ENCODE measurements at places on chromosomes 16 and 17.

- DNase-seq, result no peak
These were observed 52.2 kb downstream of the TRARG1 start for GRCh38 chr17:1331708-1332107.

GRCh38 chr16:69691980-69692911 is 34.1 kb downstream of the NQO1 start:
- DNase-seq, result no peak

- no peak for DNase-seq
These were observed 31.5 kb upstream of the TNRC6C start for GRCh38 chr17:77926981-77927380.

- DNase-seq, result no peak
These were observed 60.5 kb downstream of the CREBBP start for GRCh38 chr16:3819746-3820724.

GRCh38 chr16:55832425-55832772 is 497 bp downstream of the CES1 start:
- no peak for DNase-seq

GRCh38 chr16:57955572-57956188 is 15.2 kb downstream of the CNGB1 start:
- DNase-seq, result no peak

GRCh38 chr16:66484453-66485213 is 57.5 kb downstream of the BEAN1 start:
- no peak for DNase-seq

GRCh38 chr16:67963662-67964321 is 4.6 kb downstream of the SLC12A4 start:
- no peak for DNase-seq

GRCh38 chr17:79541056-79541850 is 69.6 kb downstream of the RBFOX3 start:
- DNase-seq, result no peak

DNA sequence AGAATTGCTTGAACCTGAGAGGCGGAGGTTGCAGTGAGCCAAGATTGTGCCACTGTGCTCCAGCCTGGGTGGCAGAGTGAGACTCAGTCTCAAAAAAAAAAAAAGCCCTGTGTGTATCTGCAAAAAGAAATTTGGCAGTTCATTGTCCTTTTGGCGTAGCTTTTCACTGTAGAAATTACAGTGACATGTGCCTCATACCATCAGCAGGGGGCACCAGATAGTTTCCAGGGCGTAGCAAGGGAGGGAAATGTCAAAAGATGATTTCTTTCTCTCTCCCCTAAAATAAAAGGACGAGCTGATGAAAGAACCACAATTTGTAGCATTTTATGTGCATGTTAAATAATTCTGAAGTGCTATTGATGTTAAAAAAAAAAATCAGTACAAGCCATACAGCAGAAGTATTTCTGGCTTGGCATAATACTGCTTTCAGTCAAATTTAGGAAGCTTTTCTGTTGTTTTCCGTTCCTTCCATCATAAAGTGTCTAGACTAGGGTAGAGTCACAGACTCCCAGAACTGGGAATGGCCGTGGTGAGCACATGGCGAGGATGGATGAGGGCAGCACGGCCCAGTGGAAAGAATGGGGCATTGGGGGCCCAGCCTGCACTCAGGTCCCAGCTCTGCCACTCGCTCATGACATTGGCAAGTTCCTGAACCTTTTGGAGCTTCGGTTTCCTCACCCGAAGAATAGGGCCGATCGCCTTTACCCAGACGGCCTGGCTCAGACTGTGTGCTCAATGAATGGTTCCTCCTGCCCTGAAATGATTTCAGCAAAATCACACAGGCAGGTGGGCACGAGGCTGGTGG is 59.8 kb upstream of the RPH3AL start:
- DNase-seq, result peak; percentile 70

GRCh38 chr17:8820311-8821010 is 21.3 kb upstream of the MFSD6L start:
- DNase-seq, result no peak

- DNase-seq, result no peak
These were observed 430.4 kb downstream of the HAPSTR1 start for GRCh38 chr16:9521749-9522370.

DNA sequence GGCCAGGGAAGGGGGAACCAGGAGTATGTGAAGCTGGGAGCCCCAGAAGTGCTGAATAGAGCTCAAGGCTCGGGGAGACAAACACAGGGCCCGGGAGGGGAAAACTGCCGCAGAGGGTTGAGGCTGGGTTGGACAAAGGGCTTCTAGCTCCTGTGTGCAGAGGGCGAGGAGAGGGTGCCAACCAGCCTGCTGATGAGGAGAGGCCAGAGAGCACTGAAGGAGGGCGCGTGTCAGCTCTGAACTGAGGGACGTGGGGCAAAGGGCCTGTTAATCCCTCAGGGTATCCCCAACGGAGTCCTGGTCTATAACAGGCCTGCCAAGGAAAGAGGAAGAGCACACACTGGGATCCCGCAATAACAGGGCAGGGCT is 151.3 kb downstream of the C16orf78 start:
- DNase-seq, result no peak

- no peak for DNase-seq
These were observed 90.6 kb upstream of the LHX1 start for GRCh38 chr17:36846410-36847292.

DNA sequence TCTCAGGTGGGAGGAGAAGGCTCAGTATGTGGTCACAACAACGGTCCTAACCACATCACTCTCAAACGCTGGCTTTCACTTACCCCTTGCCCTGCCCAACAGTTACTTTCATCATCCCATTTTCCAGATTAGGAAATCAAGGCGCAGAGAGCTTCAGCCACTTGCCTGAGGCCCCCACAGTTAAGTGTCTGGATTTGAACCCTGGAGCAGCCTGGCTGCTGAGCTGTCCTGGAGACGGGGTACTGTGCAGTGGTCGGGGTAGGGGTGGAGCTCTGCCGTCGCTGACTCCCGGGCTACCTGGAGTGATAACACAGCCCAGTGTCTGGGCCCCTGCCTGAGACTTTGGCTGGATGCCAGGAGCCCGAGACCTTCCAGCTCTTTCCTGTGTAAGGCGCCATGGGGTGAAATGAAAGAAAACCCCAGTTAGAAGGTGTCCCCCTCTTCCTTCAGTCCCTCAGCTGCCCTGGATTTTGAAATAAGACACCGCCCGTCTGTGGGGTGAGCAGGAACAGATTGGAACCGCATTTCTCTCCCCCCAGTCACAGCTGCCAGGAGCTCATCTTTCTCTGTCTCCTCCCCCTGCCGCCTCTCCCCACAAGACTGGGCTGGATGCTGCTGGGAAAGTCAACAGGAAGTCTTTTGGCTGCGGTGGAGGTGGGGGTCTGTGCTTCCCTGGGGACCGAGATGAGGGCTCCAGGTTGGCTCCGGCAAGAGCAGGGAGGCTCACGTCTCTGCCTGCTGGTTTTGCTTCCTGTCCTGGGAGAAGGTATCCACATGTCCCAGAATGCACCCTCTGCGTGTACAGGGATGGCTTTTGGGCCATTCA is 280.2 kb downstream of the SEC14L1 start:
- peak; percentile 64 for DNase-seq

DNA sequence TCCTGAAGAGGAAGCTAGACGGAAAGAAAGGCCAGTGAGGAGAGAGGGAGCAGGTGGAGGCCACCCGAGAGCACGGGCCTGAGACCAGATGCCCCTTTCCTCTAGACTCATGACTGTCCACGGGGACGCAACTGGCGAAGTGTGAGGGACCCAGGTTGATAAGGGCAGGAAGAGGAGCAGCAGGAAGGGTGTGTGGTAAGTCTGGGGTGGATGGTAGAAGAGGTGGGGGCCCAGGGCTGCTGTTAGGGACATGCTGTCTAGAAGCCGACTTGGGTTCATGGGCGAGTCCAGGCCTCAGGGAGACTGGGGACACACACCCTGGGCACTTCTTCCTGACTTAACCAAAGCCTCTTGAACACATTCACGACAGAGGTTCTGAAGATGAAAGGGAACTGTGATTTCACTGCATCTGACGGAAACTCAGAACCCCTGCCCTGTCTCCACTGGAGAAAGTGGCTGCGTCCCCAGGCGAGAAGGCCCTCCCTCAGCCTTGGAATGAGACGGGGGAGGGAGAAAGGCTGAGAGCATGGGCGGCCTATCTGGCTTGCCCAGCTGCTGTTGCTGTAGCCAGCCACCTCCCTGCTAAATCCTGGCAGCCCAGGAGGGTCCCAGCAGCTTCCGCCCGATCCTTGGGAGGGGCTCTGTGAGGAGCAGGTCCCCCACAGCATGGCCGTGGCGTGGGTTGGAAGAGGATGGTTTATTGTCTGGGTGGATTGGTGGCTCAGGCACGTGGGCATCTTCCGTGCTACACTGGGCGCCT is 6.0 kb downstream of the HIC1 start:
- DNase-seq, result no peak

DNA sequence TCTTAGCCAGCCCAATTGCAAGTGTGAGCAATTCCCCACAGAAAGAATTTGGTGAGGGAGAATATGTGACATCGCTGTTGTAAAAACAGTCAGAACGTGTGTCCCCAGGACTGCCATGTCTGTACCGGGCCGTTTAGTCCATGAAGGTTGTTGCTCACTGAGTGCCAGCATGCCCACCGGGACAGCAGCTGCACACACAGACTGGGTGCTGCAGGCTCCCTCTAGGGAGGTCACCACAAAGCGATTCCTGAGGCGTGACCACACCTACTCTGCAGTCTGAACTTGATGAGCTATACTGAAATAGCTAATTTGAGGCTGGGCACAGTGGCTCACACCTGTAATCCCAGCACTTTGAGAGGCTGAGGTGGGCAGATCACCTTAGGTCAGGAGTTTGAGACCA is 44.1 kb upstream of the ADORA2B start:
- no peak for DNase-seq

GRCh38 chr17:56727876-56728617 is 105.7 kb downstream of the C17orf67 start:
- no peak for DNase-seq

DNA sequence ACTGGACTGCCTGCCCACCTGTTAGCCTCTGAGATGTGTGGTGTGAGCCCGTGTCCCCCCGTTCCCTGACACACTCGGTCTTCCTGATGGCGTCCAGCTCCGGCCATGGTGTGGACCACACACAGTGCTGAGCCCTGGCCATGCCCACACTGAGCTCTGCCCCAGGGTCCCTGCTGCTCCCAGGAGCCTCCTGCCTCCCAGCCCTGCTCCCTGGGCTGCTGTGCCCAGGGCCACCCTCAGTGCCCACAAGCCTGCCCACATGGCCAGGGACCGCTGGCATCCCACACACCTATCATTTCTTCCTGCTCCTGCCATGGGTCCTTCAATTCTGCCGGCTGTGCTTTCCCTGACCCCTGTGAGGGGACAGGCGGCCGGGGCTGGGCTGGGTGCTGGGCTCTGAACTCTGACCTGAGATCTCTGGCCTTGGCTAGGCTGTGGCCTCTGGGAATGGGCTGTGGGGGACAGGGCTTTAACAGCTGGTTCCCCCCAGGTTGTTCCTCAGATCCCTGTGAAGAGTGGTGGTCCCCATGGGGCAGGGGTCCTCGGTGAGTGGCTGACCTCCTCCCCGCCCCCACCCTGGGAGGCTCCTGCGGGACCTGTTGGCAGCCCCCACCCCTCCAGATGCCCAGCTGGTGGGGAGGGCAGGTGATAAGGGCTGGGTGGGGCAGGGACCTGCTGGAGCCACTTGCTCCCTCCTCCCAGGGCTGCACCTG is 4.0 kb downstream of the CEMP1 start:
- DNase-seq, result no peak

DNA sequence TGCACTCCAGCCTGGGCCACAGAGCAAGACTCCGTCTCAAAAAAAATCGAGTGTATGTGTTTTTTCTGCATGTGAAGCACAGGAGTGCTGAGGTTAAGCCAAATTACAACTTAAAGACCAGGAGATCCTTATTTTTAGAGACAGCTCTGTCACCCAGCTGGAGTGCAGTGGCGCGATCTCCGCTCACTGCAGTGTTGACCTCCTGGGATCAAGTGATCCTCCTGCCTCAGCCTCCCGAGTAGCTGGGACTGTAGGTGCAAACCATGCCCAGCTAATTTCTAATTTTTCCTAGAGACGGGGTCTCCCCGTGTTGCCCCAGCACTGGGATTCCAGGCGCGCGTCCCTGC is 7.5 kb upstream of the PPP1R27 start:
- no peak for DNase-seq

DNA sequence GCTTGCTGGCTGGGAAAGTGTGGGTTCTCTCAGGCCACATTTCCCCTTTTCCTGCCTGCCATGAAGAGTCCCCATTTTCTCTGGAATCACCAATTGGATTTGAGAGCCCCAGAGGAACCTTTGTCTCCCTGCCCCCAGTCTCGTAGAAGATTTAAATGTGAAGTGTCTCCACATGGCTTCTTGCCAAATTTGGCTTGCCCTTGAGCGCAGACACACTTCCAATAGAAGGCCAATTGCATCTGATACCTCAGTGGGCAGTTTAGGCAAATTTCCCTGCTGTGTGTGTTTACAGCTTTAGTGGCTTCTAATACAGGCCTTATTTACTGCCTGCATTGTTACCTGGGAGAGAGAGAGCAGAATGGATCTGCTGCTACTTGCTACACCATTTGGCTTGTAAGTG is 29.7 kb downstream of the CDK5R1 start:
- no peak for DNase-seq

DNA sequence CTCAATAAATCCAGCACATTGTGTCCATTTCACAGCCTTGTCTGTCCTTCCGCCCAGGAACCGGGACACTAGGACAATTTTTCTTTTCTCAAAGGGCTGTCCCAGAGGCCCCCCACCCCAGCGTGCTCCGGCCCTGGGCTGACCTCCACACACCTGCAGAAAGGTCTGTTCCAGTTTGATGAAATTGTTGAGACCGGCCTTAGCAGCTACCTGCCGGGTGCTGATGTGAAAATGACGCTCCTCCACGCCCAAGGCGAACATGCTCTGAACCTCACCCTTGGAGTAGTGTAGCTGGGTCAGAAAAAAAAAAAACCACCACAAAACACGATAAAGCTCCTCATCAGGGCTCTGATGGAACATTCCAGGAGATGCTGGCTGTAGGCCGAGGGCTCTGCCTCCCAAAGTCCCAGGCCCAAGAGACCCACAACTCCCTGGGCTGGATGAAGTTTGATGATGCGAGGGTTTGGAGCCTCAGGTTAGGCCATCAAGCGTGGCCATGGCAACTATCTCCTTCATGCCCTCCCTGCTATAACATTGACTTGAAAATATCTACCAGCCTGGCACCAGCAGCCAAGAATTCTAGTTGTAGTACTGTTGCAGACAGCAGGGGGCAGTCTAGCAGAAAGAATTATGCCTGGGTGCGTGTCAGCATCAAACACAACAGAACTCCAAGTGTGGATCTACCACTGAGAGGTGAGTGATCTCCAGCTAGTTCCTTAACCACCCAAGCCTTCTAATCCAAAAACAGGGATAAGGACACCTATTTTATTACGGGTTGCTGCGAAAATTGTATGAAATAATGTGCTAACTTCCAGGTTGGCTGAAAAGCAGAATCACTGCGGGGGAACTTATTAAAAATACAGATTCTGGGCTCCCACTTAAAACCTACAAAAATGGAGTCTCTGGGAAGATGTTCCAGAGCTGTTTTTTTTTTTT is 62.1 kb downstream of the RMI2 start:
- peak; percentile 78 for DNase-seq

- no peak for DNase-seq
These were observed 320.9 kb upstream of the CDH5 start for GRCh38 chr16:66045626-66046025.

- DNase-seq, result no peak
These were observed at the start of gene PDIA2 for GRCh38 chr16:283033-283805. PDIA2 (plus strand) TSS chr16:283164; CDS start chr16:283170, 6 bp downstream.
